ENCODE measurements at places on chromosomes 5 and 9.

DNA sequence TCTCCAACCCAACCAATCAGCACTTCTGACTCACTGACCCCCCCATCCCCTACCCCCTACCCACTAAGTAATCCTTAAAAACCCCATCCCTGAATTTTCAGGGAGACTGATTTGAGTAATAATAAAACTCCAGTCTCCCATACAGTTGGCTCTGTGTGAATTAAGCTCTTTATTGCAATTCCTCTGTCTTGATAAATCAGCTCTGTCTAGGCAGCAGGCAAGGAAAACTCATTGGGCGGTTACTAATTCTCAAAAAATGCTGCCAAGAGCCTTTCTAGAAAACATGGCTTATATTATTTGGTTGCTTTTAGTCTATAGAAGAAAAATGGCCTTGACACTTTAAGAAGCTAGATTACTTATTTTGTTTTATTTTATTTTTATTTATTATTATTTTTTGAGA lies 131.7 kb downstream of the SUSD1 start:
- DNase-seq = no peak

DNA sequence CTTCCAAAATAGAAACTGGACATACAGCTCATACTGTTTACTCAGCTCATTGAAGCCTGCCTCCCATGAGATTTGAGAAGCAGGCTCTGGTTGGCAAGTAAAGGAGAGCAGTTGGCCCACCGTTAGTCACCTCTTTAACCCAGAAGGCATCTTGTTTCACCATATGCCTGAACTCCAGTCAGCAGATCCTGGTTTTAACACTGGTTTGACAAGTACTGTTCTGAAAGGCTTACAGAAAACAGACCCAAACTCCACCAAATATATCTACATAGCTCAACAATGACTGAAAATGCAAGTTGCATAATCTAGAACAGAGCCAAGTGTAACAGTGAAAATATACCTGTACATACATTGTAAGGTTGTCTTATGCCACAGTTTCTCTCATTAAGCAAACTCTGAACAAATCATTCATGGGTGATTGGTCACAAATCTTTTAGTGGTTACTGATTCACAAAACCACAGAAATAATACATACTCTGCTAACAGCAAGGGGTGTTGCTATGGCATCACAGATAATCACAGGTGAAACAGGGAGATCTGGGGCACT lies 198.8 kb downstream of the BNC2 start:
- peak; percentile 62 for DNase-seq

DNA sequence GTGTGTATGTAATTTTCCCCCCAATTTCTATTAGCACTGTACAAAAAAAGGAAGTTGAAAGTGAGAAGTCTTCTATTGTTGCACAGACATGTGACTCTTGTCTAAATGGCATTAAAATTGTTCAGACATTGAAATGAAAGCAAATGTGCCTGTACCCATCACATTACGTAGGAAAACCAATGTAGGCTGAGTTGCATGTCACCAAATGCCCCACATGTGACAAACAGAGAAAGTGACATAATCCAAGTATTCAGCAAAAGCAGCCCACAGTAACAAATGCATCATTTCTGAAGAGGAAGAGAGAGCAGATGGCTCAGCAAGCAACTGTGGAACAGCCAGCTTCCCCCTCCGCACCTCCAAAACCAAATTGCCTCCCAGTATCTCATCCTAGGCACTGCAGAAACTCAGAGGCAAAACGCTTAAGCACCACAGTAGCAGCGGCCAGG lies 161.5 kb upstream of the NR4A3 start:
- no peak for DNase-seq

DNA sequence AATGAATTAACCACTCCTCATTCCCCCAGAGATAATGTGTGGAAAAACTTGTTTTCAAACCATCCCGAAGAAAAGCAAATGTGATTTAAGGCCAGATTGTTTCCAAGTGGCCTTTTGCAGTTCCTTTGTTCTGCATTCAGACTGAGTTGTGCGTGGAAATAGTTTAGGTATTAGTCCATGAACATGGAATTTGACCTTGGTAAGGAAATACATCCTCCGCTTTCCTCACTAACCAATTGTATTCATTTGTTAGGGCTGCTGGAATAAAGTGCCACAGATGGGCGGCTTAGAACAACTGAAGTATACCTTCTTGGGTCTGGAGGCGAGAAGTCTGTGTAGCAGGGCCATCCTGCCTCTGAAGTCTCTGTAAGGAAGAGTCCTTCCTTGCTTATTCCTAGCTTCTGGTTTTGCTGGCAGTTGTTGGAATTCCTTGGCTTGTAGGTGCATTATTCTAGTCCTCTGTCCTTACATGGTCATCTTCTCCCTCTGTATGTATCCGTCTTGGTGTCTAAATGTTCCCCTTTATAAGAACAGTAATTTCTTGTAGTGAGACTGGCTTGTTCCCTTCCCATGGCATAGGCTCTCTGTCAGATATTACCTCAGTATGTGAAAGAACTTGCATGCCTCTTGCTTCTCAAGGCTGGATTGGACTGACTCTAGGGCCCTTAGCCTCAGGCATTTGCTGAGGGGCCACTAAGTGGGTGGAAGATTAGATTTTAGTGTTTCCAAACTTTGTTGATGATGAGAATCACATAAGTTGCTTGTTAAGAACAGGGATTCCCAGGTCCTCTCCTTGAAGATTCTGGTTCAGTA lies 53.9 kb downstream of the RAI14 start:
- DNase-seq = no peak

DNA sequence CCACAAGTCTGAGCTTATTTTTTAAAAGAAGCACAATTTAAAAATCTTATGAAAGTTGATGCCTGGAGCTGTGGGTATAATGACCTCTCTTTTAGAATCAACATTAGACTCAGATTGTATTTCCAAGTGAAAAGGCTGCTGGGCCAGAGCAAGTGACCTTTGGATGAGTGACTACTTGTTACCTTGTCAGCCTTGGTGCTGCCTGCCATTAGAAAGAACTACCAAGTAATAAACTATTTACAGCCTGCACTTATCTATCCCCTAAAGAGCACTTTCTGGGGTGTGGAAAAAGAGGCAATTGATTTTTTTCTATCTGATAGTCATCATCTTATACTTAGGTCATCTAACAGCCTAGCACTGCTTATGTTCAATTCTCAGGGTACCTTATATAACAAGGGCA lies 134.9 kb upstream of the FBXL17 start:
- no peak for DNase-seq

DNA sequence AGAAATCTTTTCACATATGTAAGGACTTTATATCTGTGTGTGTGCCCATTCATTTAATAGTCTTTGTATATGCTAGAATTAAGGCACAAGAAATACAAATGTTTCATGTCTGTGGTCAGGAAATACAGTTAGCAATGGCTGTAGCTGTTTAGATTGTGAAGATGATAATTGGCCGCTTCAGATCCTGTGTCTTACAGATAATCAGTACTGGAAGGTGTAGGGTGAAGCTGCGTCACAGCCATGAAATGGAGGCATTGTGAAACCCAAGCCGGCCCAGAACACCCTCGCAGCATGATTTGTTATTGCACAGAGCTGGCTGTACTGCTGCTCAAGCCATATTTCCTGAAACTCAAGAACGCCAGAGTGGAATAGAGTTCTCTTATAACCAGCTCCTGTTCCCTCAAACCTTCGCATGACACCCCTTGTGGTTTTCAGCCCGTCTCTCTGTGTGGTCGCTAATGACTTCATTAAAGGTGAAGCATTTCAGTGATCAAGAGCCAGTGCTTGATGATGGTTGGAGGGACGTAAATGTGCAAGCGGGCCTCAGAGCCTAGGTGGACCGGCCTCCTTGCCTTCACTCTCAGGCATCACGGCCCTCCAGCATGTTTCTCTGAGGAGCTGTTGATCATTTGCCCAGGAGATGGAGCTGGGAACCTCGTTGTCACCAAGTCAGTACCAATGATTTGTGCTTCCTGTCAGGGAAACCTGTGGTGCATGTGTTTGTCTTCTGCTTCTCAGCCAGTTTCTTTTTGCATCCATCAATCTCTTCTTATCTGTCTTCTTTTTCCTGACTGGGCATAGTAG lies 80.1 kb downstream of the F2RL2 start:
- DNase-seq = no peak

GRCh38 chr5:61624553-61625136 lies 292.6 kb downstream of the ZSWIM6 start:
- DNase-seq = no peak

GRCh38 chr9:111997831-111998230 lies 101.2 kb downstream of the UGCG start:
- no peak for DNase-seq

DNA sequence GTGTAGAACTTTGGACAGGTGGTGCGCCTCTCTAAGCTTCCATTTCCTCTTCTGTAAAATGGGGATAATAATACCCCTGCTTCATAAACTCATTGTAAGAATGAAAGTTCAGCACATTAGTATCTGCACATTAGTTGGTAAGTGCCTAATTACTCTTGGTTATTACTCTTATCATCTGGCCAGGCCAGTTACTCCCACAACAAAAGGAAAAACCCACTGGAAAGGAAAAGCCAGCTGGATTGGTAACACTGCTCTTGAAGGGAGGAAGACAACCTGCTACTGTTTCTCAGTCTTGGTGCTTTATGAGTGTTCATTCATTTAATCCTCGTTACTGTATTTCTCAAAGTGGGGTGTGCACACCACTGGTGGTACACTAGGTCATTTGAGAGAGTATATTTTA lies 251.4 kb downstream of the ARHGAP26 start:
- no peak for DNase-seq

DNA sequence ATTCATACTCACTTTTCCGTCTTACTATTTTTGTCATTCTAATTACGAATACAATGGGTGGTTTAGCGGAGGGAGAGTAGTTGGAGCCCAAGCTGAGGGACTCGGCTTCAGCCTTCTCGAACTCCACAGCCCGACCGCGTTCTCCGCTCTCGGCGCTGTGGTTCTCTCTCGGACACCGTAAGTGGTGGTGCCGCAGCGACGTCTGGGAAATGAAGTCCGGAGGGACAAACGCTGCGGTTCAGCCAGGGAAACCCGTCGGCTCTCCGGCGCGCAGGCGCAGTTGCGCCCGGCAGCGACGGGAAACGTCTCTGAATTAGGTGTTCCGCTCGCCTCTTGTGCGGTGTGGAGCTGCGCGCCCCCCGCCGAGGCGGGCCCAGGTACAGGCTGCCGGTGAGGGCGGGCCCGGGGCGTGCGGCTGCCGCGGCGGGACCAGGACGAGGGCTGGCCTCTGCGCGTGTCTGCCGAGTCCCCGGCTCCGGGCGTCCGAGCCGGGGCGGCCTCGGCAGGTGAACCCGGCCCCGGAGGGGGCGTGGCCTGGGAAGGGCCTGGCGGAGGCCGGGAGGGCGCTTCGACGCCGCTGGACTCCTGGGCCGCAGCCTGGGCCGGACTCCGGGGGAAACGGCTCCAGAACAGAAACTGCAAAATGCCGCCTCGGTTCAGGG lies at the start of gene ZNF879:
TSS of gene ZNF879 (plus strand) at position 277 of the 662 bp plus-strand sequence. CDS start 1,201 bp downstream, outside the sequence.
- DNase-seq = peak; percentile 89

- DNase-seq = no peak
Measured at GRCh38 chr5:78060421-78060820, 234.1 kb downstream of the AP3B1 start.

GRCh38 chr9:129486756-129487657 lies 133.9 kb downstream of the C9orf50 start:
- peak; percentile 80 for DNase-seq

DNA sequence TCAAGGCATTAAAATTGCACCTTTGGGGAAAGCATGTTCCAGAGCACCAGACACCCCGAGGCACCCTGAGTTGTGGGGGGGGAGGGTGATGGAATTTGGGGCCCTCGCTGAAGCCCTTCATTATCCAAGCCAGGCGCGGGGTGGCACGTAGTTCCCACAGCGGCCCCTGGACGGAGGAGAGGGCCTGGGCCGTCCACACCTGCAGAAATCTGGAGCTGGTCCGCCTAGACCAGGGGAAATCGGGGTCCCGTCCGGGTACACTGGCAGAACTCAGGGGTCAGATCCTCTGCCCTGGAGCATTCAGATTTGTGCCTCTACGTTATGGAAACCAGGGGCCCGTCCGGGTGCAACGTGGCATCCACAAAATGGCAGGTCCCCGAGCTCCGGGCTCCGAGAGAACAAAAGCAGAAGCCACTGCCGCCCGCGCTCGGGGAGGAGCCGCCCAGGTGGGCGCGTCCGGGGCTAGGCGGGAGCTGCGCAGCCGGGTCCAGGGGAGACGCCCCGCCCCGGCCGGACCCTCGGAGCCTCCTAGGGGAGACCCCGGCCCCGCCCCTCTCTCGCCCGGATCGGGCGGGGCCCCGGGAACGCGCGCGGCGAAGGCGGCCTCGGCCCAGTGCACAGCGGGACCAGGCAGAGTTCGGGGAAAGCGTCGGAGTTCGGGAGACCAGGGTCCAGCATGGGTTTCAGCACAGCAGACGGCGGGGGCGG lies at the start of gene PLEKHG4B:
TSS of gene PLEKHG4B (plus strand) at position 613 of the 708 bp plus-strand sequence. CDS start at position 677, 64 bp downstream.
- no peak for DNase-seq

DNA sequence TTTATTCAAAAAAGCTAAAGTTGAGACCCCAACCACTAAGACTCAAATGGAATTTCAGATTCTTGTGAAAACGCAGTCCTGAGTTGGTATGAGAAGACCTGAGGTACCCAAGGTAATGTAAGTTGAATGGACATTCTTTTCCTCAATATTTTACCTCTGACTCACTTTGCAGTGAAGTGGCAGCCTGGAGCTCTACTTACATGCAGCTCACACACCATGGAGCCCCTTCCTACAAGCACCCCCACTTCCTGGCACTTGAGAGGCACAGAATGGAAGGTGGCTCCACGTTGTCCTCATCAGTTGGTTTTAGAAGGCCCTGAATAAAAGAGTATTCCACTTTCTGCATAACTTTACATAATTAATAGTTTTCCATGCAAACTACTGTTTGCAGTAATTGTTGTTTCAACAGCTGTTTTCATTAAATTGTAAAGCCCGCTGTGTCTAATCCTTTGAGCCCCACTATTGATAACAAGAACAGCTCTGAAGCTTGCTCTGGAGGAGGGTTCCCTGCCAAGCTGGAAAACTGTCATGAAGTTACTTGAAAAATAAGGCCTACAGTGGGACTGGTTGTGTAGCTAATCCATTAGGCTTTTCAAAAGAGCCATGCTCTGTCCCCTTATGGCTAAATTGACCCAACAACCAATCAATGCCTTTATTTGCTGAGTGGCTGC lies 102.2 kb upstream of the SPATA31D4 start:
- DNase-seq = no peak

GRCh38 chr5:157821822-157822622 lies 36.9 kb downstream of the CLINT1 start:
- no peak for DNase-seq

- no peak for DNase-seq
Measured at GRCh38 chr9:31623511-31623910, 760.9 kb upstream of the ACO1 start.

DNA sequence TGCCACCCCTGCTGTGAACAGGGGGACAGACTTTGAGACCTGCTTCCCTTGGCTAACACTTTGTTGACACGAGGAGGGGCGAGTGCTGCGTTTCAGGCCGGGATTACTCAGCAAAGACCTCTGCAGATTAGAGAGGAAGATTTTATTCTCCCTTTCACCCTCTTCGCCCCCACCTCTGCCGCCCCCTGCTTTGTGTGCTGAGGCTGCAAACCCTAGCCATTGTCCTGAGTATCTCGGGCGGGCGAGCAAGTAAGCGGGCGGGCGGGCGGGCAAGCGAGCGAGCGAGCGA lies 6.0 kb downstream of the ISL1 start:
- no peak for DNase-seq

GRCh38 chr5:68409259-68409658 lies 193.7 kb downstream of the PIK3R1 start:
- no peak for DNase-seq

All from gastrocnemius medialis (tissue), 4 donors.